ENCODE measurements at places on chromosomes 11 and 22. TPM values are rescaled to one million over a fixed set of nuclear protein-coding genes. Genes with fewer than 3 reads are reported as not detected.

GRCh38 chr11:121408830-121409229 is 43.3 kb upstream of the SORL1 start:
- DNase-seq = no peak

DNA sequence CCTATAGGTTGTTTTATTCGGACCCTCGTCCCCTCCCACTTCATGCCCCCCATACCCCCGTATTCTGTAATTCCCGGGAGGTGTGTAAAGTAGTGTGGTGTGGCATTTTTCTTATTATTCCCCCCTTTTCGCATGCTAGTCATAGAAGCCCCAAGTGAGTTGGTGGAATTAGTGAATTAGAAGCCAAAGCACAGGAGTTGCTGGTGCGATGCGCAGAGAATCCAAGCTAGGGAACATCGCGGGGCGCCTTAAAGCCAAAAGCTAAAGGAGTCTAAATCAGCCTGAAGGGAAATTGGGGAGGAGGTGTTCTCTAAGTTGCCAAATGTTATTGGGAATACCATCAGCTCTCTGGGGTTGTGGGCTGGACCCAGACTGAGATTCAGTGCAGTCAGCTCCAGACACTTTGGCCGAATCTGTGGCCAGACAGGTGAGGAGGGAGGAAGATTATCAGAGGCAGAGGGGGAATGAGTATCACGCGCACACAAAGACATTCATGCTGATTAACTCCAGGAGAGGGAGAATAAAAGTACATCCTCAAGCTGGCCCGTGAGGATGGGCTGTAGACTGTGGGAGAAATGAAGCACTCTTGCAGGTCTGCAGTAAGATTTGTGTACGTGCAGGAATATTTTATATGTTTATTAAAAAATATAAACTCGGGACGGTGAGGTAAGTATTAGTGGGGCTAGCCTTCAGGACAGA is 102.8 kb upstream of the HSD17B12 start:
- no peak for DNase-seq

DNA sequence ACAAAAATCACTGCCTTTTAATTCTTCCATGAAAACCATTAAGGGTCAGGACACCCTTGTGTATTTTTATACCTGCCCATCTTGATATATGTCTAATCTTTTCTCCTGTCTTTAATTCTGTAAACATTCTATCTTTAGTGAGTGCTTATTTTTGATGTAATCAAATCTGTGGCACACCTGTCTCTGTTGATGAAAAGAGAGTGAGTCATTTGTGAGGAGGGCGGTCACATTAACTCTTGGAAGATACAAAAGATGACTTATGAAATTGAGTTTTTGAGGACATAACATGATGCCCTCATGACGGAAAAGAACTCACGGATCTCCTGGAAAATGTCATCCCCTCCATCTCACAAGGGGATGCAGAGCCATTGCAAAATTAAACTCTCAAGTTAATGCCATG is 206.5 kb upstream of the PGR start:
- DNase-seq = no peak

C11orf21 gene
- 1.9 TPM for polyA plus RNA-seq

GRCh38 chr11:33040033-33040861 is 875 bp downstream of the TCP11L1 start:
- no peak for DNase-seq

- peak; percentile 46 for DNase-seq
Observed at GRCh38 chr11:26992031-26992541, 1.8 kb upstream of the FIBIN start.

MYBPC3 gene
- 0.25 TPM for polyA plus RNA-seq

- DNase-seq = no peak
Observed at GRCh38 chr22:43670513-43670912, 141.6 kb downstream of the EFCAB6 start.

TSPAN32 gene
- polyA plus RNA-seq = 3.7 TPM

- DNase-seq = no peak
Observed at GRCh38 chr11:114237321-114238280, 58.6 kb upstream of the NNMT start.

DNA sequence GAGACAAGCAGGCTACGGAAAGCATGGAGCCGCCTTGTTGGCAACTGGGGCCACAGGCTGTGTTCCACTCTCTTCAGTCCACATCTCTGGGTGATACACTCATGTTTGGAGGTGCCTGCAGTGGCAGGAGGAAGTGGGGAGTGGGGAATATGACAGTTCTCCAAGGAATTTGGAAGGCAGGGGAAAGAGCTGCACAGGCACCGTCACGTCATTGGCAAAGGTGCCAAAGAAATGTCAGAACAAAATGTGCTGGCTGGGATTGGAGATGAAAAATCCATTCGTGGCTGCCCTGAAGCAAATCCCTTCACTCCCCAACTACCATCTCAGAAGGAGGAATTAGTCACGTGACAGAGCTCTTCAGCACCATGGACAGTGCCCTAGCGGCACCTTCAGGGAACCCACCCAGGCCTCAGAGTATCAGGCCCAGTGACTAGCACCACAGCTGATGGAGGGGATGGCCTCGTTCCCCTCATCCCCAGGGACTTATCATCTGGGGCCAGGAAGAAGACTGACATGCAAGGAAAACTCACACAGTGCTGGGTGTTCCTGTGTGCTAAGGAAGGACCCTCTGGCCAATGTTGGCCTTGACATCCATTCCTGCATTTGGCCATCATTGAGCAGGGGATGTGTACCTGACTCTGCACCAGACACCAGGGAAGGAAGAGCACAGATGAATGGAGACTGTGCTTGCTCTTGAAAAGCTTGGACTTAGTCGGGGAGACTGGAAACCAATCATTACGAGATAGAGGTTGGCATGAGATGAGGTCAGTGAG is 48.5 kb upstream of the PRDM11 start:
- no peak for DNase-seq

- no peak for DNase-seq
Observed at GRCh38 chr11:67691149-67691548, 16.7 kb upstream of the ALDH3B2 start.

SPDYC gene
- polyA plus RNA-seq = not detected

DNA sequence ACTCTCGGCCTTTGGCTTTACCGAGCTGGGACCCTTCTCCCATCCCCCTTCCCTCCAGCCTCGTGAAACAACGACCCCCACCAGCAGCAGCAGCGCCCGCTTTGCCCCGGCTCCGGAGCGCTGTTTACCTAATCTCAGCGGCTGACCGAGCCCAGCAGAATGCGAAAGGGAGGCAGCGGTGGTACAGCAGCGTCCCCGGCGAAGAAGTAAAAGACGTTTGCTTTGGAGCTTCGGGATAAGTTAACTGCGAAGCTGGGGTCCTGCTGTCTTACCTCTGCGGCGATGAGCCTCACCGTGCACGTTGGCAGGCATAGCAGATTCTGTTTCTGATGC is 2.0 kb upstream of the LARGE1 start:
- no peak for DNase-seq

KRTAP5-8 gene
- not detected for polyA plus RNA-seq

PC gene
- 10.2 TPM for polyA plus RNA-seq

GRCh38 chr11:61972672-61973475 is 5.4 kb upstream of the FTH1 start:
- peak; percentile 84 for DNase-seq

OR51F1 gene
- polyA plus RNA-seq = not detected

CARD16 gene
- 24.5 TPM for polyA plus RNA-seq

DNA sequence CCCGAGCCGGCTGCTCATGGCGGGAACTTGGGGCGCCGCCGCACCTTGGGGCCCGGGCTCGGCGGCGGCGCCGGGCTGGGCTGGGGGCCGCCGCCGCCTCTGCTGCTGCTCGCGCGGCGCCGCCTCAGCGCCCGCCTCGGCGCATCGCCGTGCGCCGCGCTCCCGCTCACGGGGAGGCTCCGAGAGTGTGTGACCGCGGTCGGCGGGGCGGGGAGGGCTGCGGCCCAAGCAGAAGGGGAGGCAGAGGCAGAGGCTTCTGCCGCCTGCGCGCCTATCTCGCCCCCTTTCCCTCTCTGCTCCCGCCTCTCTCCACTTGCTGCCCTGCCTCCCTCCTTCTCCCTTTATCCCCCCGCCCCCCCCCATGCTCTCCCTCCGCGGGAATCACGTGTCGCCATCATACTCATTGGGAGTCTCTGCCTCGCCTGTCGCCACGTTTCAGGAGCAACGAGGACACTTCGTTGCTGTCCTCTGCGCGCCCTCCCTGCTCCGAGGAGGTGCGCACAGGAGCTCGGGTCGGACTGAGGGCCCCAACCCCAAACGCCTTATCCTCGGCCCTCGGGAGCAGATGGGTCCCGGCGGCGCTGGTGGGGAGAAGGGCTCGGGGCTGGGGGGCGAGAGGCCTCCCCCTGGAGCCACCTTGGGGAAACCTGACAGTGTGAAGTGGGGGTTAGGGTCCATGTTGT is at the start of gene GUCY1A2:
GUCY1A2 (minus strand) TSS at position 258 of the 683 bp plus-strand sequence. CDS start 421 bp downstream, outside the sequence.
- DNase-seq = peak; percentile 78

OR5B12 gene
- polyA plus RNA-seq = not detected

GRCh38 chr22:50271519-50271970 is 1.4 kb upstream of the MAPK11 start:
- no peak for DNase-seq

DNA sequence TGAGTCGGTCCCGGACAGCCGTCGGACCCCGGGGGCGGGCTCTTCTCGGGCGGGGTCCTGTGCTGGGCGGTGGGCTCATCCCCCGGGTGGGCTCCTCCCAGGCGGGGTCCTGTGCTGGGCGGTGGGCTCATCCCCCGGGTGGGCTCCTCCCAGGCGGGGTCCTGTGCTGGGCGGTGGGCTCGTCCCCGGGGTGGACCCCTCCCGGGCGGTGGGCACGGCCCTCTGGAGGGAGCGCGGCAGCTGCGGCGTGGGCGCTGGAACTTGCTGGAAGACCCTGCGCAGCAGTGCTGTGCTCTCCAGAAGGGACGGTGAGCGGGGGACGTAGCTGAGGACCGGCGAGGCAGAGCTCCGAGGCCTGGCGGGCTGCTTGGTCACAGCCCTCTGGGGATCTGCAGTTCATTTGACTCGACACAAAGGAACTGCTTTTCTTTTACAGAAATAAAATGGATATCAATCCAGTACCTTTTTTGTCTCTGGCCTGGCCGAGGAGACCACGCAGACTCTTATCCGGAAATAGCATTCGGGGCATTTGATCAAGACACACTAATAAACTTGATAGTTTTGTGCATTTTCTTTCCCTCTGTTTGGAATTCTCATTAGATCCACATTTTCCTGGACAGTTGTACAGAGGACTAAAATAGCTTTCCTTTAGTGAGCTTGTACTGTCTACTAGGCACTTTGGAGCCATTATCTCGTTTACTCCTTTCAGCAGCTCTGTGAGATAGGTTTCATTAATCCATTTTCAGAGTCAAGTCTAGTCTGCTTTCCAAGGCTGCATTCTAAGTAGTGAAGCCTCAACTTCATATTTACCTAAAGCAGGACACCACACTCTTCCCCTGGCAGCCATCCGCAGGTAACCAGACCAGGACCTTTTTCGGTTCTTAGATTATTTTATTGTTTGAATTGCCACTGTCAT is 812 bp downstream of the JAM3 start:
- peak; percentile 69 for DNase-seq

VPREB1 gene
- 0.21 TPM for polyA plus RNA-seq

TRAF6 gene
- 14.2 TPM for polyA plus RNA-seq

GRCh38 chr11:120090411-120090810 is 47.5 kb downstream of the TRIM29 start:
- no peak for DNase-seq

- no peak for DNase-seq
Observed at GRCh38 chr11:113272281-113272680, 42.1 kb upstream of the TTC12 start.

DNA sequence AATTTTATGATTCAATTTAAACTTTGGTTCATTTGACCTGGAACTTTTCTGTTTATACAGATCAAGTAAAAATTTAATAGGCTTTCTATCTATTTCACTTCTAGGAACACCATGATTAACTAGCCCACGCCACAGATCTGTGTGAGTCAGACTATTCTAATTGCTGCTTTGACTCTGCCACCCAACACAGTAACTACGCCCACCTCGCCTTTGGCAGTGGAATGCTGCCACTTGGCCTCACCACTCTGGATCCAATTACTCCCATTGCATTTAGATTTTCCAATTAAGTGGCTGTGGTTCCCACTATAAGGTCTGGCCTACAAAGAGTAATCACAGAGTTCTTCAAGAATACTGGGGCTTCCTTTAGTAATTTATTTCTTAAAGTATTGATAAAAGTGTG is 46.6 kb upstream of the LIN7C start:
- no peak for DNase-seq

DNA sequence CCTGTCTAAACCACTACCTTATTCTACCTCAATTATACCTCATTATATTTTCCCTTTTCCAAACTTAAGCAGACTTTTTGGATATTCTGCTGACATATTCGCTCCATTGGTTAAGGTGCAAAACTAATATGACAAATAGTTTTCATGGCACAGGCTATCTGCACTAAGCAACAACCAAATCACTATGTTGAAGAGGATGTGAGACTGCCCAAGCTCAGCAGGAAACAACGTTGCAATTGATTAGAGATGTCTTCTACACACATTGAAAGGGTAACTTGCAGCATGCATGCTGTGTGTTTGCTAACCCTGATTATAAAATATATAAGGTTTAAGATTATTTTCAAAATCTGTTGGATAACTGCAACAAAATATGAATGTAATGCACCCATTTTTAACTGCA is 61.6 kb downstream of the STK33 start:
- DNase-seq = no peak

- no peak for DNase-seq
Observed at GRCh38 chr11:3382613-3383285, 3.8 kb upstream of the ZNF195 start.

SMC1B gene
- 0.31 TPM for polyA plus RNA-seq

- no peak for DNase-seq
Observed at GRCh38 chr11:11436715-11437313, 83.8 kb upstream of the CSNK2A3 start.

SPA17 gene
- 16.8 TPM for polyA plus RNA-seq

- DNase-seq = no peak
Observed at GRCh38 chr11:62504158-62504973, 42.2 kb downstream of the AHNAK start.

DNA sequence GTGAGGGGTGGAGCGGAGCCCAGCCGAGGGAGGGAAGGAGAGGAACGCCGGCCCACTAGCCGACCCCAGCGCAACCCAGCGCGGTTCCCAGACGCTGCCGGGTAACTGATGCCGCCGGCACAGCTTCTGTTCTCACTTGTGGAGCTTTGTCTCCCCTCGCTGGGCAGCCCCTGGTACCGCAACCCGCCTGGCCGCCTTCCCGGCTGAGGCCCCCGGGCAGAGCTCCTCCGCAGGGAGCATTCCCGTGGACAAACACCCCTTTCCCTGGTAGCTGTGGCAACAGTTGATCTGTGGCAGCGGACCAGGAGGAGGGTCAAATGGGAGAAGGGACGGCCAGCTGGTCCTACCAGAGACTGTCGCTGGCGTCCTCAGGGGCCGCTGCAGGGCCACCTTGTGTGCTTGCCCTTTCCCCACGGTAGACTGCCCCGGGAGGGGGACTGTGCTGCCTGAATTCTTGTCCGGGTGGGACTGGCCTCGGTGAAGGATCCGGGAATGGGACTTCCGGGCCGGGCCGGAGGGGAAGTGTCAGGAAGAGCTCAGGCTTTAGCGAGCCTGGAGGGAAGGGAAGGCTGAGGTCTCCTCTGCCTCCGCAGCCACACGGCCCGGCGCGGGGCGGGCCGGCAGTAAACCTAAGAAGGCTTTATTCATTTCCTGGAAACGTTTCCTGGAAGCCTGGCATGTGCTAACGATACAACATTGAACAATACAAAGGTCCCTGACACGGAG is 468.0 kb downstream of the OPCML start:
- DNase-seq = peak; percentile 85

Measured in left lung (tissue), 14 donors.